ENCODE measurements at places on chromosomes 5 and 9. TPM values are rescaled to one million over a fixed set of nuclear protein-coding genes. Genes with fewer than 3 reads are reported as not detected.
A peak's percentile ranks its signal among the peaks of the same experiment; 100 is the strongest.

DNA sequence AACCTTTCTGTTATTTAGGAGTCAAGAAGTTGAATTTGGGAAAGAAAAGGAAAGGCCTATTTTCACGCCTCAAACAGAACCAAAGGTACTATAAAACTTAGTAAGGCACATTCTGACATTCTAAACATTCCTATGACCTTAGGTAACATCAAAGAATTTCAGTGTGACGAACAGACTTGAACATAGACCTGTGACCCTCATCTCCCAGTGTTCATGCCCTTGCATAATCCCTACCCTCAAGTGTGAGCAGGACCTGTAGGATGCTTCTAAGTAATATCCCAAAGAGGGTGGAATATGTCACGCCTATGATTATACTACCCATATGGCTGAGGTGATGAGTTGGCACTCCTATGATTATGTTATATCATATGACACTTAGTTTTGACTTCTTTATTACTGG is 540.9 kb downstream of the KIF4B start:
- H3K27ac ChIP-seq: no peak overlapping the region
- H3K4me1 ChIP-seq: no peaks in the 10 kb centered on the region
- DNase-seq: no peak
- H3K4me3 ChIP-seq: no peak overlapping the region
- no peaks in the 10 kb centered on the region for H3K27me3 ChIP-seq
- H3K36me3 ChIP-seq: no peaks in the 10 kb centered on the region

GRCh38 chr5:108420158-108420557 is 38.3 kb upstream of the FBXL17 start:
- no peak for DNase-seq
- no peak overlapping the region for H3K4me3 ChIP-seq
- H3K36me3 ChIP-seq: no peaks in the 10 kb centered on the region
- no peaks in the 10 kb centered on the region for H3K27me3 ChIP-seq

DNA sequence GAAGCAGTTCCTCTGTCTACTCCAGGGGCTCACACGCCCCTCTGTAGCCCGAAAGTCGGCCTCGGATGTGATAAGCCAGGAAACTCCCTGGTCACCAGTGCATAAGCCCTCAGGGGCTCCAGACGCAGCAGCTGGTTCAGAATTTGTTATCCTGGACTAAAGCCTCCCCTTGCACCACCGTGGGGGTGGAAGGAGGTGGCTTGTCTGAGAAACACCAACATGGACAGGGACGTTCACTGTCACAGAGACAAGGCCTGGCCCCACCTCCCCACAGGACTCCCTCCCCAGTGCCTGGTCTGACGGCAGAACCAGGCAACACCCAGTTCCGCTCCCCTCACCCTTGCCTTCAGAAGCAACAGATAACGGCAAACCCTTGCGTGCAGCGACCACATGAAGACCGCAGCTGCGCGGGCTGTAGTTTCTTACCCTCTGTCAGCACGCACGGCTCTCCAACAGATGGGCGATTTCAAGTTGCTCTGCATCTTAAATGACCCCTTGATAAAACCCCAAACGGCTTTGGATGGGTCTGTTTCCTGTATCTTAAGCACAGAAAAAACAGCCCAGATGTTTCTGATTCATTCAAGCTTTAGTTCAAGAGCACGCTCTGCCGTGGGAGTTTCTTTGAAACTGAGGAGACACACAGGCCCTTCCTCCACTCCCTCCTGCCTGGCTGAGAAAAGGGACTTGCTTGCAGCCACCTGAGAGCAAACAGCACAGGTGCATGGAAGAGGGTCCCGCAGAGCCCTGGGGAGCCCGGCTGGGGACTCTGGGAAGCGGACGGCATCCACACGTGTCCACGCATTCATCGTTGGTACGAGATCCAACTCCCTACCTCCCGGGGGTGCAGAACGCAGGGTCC is 44.7 kb upstream of the NKD2 start:
- H3K36me3 ChIP-seq: no peaks in the 10 kb centered on the region
- H3K27ac ChIP-seq: no peak overlapping the region
- H3K4me1 ChIP-seq: peaks cover 23% of the 10 kb centered on the region
- peaks cover 32% of the 10 kb centered on the region for H3K27me3 ChIP-seq
- peak overlapping the region; percentile 35 for H3K4me3 ChIP-seq
- no peak for DNase-seq

GRCh38 chr9:83218411-83219090 is 155.6 kb upstream of the RASEF start:
- H3K4me3 ChIP-seq: no peak overlapping the region
- H3K27me3 ChIP-seq: peaks cover 20% of the 10 kb centered on the region
- no peaks in the 10 kb centered on the region for H3K36me3 ChIP-seq
- DNase-seq: no peak
- H3K4me1 ChIP-seq: peaks cover 9% of the 10 kb centered on the region
- no peak overlapping the region for H3K27ac ChIP-seq

GRCh38 chr5:119478781-119479180 is 26.5 kb downstream of the HSD17B4 start:
- peaks cover 56% of the 10 kb centered on the region for H3K36me3 ChIP-seq
- DNase-seq: no peak
- H3K4me3 ChIP-seq: no peak overlapping the region
- no peak overlapping the region for H3K27ac ChIP-seq

DNA sequence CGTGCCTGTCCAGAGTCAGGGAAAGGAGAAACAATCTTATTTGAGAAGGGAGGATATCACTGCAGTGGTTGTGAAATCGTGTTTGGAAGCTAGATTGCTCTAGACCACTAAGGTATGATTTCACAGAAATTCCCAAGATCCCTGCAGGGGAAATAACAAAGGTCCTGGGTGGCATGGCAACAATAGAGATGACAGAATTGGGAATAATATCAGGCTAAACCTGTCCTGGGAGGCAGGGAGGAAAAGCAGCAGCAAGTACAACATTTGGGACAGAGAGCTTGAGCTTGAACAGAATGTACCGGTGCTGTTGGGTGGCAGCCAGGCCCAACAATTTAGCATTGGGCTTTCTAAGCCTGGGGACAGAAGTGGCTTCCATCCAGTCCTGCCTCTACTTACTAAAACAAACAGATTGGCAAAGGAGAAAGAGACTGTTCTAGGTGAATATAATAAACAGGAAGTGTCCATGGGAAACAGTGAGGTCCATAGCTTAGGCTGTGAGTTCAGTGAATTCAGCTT is 17.0 kb upstream of the ARHGAP26 start:
- H3K4me1 ChIP-seq: no peaks in the 10 kb centered on the region
- H3K36me3 ChIP-seq: no peaks in the 10 kb centered on the region
- H3K27me3 ChIP-seq: no peaks in the 10 kb centered on the region
- DNase-seq: no peak

DNA sequence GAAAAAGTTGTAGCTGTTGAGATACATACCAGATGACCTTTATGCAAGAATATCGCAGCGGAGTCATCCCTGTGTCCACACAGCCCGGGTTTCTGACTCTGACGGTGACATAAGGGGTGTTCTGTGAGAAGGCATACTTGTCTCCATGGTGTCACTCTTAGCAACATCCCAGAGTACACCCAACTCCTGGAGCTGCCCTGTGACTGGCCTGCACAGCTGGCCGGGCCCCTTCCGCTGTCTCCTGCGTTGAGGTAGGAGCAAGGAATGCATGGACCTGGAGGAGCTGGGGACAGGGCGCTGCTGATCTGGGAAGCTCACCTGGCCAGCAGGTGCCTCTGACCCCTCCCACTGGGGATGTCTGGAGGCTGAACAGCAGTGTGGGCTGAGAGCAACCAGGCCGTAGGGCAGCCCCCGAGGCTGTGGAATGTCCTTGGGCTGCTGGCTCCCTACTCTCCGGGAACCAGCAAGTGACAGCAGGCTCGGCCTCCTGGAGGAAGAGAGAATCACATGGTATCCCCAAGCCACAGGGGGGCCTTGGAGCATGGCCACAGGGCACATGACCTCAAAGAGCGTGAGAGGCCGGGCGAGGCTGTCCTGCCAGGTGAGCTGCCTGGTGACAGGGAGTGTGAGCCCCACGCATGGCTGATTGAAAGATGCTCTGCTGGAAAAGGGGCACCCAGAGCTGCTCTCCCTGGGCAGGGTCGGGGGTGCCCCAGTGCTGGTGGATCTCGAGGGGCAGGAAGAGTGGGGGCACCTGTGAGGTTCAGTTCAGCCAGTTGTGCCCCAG is 113.4 kb downstream of the MRPL36 start:
- peaks cover 7% of the 10 kb centered on the region for H3K27me3 ChIP-seq
- H3K4me3 ChIP-seq: no peak overlapping the region
- no peak overlapping the region for H3K27ac ChIP-seq
- H3K36me3 ChIP-seq: no peaks in the 10 kb centered on the region

GRCh38 chr5:155004138-155004744 is 9.3 kb upstream of the KIF4B start:
- H3K4me1 ChIP-seq: no peaks in the 10 kb centered on the region
- H3K36me3 ChIP-seq: no peaks in the 10 kb centered on the region
- no peak for DNase-seq
- H3K27me3 ChIP-seq: no peaks in the 10 kb centered on the region
- no peak overlapping the region for H3K4me3 ChIP-seq

- H3K27ac ChIP-seq: no peak overlapping the region
- peaks cover 15% of the 10 kb centered on the region for H3K27me3 ChIP-seq
- H3K4me1 ChIP-seq: no peaks in the 10 kb centered on the region
- H3K36me3 ChIP-seq: no peaks in the 10 kb centered on the region
- DNase-seq: no peak
These were observed 27.0 kb downstream of the POU4F3 start for GRCh38 chr5:146365618-146366017.

- H3K27me3 ChIP-seq: no peaks in the 10 kb centered on the region
- DNase-seq: no peak
- H3K4me1 ChIP-seq: no peaks in the 10 kb centered on the region
- H3K4me3 ChIP-seq: no peak overlapping the region
- H3K36me3 ChIP-seq: no peaks in the 10 kb centered on the region
These were observed 671.4 kb downstream of the NR2F1-AS1 start for GRCh38 chr5:92909602-92909962.

- H3K4me1 ChIP-seq: no peaks in the 10 kb centered on the region
- no peak overlapping the region for H3K27ac ChIP-seq
- H3K4me3 ChIP-seq: no peak overlapping the region
- H3K27me3 ChIP-seq: no peaks in the 10 kb centered on the region
- no peaks in the 10 kb centered on the region for H3K36me3 ChIP-seq
These were observed 337.1 kb upstream of the MPDZ start for GRCh38 chr9:13616491-13617035.

- no peaks in the 10 kb centered on the region for H3K36me3 ChIP-seq
- H3K27me3 ChIP-seq: peaks cover 21% of the 10 kb centered on the region
- no peaks in the 10 kb centered on the region for H3K4me1 ChIP-seq
- H3K4me3 ChIP-seq: no peak overlapping the region
- no peak for DNase-seq
These were observed 4.8 kb upstream of the CHSY3 start for GRCh38 chr5:129899454-129899853.

Gene SIT1
- 19.2 TPM for total RNA-seq

Gene SLC36A3
- total RNA-seq: not detected

Gene PIP5K1B
- total RNA-seq: not detected

Gene GADD45G
- total RNA-seq: 15.6 TPM

Measured in CD4-positive, alpha-beta T cell (primary cell).